ENCODE measurements at places on chromosomes 1 and 21.

DNA sequence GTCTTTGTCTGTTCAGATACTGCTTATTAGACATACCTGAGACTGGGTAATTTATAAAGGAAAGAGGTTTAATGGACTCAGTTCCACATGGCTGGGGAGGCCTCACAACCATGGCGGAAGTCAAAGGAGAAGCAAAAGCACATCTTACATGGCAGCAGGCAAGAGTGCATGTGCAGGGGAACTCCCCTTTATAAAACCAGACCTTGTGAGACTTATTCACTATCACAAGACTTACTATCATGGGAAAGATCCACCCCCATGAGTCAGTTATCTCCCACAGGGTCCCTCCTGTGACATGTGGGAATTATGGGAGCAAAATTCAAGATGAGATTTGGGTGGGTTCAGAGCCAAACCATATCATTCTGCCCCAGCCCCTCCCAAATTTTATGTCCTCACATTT is 7.1 kb upstream of the PSMA5 start:
- DNase-seq: no peak

DNA sequence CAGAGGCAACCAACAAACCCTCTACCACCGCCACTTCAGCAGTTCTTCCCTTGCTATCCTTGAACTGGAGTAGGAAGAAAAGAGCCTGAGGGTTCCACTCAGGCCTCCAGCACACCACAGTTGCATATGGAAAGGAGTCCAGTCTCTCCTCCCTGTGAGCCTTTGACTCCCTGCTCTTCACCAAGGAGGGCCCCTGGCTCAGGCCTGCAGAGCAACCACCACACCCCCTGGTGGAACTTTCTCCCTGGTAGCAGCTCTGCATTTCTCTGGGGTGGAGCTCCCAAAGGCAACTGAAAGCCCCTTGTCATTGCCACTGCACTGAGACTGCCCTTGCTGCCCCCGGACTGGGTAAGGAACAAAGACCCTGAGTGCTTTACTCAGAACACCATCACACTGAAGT is 1021.5 kb upstream of the ADGRL2 start:
- no peak for DNase-seq

DNA sequence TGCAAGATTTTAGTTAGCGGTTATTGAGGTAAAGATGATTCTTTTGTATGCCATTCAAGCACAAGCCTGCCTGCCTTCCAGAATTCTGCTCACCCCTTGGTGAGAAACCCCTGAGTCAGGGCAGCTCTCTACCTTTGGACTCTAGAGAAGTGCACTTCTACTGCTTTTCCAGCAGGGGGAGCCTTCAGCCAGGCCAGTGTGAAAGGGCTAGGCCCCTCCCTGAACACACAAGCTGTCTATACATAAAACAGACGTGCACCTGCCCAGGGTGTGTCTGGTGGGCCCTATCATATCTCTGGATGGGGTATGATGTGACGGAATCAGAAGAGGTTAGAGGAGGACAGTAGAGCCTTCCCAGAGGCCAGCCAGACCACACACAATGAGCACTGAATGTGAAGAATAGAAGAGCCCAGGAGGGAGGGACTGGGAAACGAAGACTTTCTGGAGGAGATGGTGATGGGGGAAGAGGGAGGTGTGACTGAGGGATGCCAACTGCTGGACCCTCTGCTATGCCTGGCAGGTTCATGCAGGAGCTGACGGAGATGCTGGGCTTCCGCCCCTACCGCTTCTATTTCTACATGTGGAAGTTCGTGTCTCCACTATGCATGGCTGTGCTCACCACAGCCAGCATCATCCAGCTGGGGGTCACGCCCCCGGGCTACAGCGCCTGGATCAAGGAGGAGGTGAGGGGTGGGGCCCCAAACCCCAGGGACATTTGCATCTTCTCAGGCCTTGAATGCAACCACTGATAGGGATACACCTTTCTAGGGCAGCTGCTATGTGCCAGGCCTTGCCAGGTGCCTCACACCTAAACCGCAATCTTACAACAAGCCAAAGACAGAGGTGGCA is 13.0 kb upstream of the KCNC4 start:
- DNase-seq: peak; percentile 63

DNA sequence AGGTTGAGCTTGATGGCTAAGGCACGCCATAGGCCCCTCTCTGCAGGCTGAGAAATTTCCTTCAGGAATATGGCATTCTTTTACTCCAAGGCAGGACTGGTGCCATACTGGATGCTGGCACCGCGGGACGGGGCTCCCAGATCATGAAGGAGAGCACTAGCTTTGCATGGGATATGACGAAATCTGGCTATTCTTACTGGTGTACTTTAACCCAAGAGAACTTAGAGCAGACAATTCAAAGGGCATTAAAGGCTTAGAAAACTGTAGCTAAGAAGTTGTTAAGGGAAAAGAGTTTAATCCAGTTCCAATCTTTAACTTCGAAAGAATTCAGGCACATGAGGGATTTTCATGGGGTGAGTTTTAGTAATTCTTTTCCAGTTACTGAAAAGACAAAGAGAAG is 204.4 kb upstream of the ESRRG start:
- no peak for DNase-seq
